ENCODE measurements at places on chromosomes 6 and 20.
A peak's percentile ranks its signal among the peaks of the same experiment; 100 is the strongest.

DNA sequence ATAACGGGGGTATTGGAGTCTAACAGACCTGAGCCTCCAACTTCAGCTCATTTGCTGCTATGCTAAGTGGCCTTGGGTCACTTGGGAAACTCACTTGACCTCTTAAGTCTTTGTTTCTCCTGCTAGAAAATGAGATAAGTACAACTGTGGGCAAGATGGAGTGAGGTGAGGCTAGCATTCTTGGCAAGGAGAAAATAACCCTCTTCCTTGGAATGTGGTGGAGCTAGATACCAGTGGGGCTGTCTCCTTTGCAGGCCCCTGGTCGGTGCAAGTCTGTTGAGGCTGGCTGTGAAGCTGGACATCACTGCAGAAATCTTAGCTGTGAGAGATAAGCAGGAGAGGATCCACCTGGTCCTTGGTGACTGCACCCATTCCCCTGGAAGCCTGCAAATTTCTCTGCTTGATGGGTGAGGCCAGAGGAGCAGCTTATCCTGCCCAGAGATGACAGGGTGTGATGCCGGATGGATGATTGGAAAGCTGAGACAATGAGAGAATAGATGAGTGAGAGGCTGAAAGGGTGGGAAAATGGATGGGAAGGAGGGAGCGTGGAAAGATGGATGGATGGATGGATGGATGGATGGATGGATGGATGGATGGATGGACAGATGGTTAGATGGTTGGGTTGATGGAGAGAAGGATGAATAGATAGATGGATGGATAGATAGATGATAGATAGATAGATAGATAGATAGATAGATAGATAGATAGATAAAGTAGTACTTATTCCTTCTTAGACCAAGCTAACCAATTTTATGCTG is 4.4 kb downstream of the BPIFA1 start:
- no peak for DNase-seq

DNA sequence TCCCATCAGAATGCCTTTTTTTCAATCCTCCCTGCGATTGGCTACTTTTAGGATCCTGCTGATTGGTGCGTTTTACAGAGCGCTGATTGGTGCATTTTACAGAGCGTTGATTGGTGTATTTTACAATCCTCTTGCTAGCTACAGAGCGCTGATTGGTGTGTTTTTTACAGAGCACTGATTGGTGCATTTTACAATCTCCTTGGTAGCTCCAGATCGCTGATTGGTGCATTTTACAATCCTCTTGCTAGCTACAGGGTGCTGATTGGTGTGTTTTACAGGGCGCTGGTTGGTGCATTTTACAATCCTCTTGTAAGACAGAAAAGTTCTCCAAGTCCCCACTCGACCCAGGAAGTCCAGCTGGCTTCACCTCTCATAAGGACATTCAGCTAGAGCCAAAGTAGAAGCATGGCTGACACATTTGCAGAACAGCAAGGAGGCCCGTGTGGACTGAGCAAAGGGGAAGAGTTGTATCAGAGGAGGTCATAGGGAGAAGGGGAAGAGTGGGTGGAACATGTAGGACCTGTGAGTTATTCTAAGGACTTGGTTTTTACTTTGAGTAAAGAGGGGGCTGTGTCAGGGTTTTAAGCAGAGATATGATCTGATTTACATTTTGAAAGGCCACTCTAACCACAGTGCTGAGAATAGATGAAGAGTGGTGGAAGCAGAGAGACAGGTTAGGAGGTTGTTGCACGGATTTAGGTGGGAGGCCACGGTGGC is 2.6 kb downstream of the ALDH5A1 start:
- no peak for DNase-seq

- DNase-seq, result no peak
Measured at GRCh38 chr6:118581489-118581959, 33.4 kb downstream of the PLN start.

DNA sequence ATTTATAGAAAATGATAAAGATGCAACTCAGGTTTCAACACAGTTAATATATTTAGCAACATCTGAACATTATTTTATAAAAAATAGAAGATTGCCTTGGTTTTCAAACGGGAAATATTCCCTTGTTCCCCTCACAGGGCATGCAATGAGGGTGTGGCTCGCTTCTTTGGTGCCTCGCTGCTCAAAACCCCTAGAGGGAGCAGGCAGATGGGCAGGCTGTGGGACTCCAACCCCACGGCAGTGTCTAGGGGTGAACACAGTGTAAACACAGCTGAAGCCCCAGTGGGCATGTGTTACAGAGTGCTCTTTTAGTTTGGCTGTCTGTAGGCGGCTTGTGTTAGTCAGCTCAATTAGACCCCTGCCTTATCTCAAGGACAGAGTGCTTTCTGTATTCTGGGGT is 560.8 kb upstream of the IMPG1 start:
- no peak for DNase-seq

GRCh38 chr6:42239333-42239732 is 21.7 kb upstream of the MRPS10 start:
- no peak for DNase-seq

GRCh38 chr20:24328901-24329300 is 140.5 kb upstream of the SYNDIG1 start:
- DNase-seq, result no peak

GRCh38 chr6:48613231-48613949 is 502.4 kb upstream of the PTCHD4 start:
- DNase-seq, result no peak

- DNase-seq, result no peak
Measured at GRCh38 chr20:19828232-19828631, 70.2 kb downstream of the RIN2 start.

DNA sequence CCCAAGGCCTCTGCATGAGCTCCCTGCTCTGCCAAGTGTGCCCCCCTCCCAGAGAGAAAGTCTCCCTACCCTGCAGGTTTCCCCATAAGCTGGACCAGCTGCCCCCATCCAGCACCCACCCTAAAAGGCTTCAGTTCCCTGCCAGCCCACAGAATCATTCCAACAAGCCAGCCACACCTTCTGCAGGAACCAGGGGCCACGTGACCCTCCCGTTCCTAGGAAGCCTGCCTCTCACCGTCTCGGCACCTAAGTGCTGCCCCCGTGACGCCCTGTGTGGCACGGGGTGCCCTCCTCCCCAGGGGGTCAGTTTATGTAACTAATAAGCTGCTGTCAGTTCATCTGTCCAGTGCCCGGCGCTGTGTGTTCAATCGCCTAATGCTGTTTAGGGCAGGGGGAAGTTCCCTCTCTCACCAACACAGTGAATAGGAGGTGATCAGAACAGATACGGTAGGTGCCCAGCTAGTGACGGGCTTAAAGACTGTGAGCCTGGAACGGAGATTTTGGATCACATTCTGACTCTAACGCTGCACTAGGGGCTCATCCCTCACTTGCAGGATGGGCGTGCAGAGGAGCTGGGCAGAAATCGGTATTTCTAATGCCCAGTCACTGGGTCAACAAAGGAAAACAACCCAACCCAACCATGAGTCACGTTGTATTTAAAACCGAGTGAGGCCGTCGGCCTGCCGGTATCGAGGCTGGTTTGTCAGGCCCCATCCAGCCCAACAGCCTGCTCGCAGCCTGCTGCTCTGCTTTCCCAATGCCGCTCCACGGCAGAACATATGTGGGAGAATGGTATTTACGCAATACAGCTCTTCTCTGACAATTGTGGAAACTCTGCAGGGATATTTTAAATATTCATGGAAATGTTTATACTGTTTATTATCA is 56.0 kb downstream of the RAMACL start:
- DNase-seq, result no peak

DNA sequence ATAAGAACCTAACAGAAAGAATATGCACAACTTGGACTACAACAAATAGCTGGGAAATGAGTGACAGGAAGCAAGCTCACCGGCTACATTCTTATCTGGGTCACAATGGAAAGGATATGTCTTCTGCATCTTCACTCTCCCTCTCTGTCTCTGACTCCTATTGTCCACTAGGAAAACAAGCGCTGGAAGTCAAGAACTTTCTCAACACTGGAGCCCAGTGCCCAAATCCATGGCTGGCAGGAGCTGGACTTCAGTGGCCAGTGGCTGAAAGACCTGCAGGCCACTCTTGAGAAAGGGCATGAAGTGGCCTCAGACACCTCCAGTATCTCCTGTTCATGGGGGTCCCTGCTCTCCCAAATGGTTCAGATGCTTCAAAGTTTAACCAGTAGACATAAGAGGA is 62.0 kb downstream of the FAM50B start:
- DNase-seq, result peak; percentile 69

DNA sequence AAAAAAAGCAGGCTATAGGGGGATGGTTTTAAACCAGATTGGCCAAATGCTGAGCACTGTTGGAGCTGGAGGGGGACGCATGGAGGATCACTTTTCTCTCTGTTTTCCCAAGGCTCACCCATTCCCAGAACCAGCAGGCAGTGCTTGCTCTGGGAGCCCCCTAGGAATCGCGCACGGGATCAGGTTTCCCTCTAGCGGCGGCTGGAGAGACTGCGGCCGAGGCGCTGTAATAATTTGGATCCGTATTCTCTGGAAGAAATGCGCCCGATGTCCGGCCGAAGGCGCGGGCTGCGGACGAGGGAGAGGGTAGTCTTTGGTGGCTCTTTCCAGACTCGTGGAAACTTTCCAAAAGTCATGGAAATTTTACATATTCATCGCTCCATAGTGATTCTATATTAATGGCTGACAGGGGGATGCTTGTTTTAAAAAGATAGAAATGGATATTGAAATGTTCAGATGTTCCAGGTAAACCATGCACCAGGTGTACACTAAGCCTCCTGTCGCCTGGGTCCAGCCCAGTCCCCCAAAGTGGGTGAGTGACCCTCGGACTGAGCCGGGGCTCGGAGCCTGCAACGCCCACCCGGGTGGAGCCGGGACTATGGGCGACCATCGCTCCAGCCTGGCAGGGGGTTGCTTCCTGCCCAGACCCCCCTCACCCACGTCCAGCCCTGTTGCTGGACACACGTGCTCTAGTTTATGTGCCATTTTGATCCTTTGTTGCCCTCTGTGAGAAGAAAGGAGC is 78.7 kb upstream of the PHACTR3 start:
- peak; percentile 86 for DNase-seq

- no peak for DNase-seq
Measured at GRCh38 chr20:33386673-33387072, 14.6 kb downstream of the CDK5RAP1 start.

DNA sequence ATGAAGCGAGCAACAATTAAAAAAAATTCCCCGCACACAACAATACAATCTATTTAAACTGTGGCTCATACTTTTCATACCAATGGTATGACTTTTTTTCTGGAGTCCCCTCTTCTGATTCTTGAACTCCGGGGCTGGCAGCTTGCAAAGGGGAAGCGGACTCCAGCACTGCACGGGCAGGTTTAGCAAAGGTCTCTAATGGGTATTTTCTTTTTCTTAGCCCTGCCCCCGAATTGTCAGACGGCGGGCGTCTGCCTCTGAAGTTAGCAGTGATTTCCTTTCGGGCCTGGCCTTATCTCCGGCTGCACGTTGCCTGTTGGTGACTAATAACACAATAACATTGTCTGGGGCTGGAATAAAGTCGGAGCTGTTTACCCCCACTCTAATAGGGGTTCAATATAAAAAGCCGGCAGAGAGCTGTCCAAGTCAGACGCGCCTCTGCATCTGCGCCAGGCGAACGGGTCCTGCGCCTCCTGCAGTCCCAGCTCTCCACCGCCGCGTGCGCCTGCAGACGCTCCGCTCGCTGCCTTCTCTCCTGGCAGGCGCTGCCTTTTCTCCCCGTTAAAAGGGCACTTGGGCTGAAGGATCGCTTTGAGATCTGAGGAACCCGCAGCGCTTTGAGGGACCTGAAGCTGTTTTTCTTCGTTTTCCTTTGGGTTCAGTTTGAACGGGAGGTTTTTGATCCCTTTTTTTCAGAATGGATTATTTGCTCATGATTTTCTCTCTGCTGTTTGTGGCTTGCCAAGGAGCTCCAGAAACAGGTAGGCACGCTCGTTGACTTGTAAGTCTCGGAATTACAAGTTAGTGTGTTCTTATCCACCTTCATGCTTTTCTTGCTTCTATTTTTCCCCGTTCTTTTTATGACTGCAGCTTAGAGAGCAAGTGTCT is at the start of gene EDN1:
TSS of gene EDN1 (plus strand) at position 429 of the 888 bp plus-strand sequence. CDS start at position 698, 269 bp downstream.
- peak; percentile 94 for DNase-seq

- no peak for DNase-seq
Measured at GRCh38 chr6:166032366-166033200, 135.1 kb downstream of the TBXT start.

- peak; percentile 74 for DNase-seq
Measured at GRCh38 chr20:25460566-25461280, 53.2 kb downstream of the GINS1 start.

DNA sequence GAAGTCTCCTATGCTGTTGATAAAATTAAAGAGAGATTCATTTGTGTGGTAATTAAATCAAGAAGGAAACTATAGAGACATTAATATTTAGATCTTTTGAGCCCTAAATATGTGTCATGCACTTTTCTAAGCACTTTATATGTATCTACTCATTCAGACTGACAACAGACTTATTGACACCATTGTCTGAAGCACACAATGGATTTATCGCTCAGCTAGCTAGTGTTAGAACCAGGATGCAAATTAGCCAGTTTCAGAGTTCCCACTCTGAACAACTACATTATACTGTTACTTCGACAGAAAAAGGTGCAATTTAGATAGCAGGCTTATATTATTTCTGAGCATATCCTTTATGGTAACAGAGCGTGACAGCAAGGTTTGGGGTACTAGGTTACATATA is 27.7 kb upstream of the KIAA0408 start:
- no peak for DNase-seq

DNA sequence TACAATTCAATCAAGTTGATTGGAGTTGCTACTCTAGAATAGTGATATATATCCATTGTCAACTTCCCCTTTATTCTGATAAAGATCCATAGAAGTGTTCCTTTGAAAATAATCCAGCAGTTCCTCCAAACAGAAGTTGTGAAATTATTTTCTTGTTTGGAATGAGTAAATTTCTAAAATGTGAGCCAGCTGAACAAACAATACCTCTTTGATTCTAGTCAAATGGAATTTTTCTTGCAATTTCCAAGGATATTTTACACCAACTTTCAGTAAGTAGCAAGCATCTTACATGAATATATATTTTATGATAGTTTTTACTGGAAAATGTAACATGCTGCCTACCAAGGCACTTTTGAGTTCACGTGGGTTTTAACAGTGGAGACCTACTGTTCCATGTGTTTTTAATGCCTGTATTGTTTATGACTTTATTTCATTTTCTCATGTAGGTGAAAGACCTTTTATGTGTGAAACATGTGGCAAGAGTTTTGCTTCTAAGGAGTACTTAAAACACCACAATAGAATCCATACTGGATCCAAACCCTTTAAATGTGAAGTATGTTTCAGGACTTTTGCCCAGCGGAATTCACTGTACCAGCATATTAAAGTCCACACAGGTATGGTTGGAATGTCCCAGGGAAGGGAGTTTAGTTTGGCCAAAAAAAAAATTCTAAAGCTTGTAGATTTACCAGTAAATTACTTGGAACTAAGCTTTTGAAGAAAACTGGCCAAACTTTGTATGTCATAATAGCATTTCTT is 6.5 kb downstream of the GZF1 start:
- no peak for DNase-seq

DNA sequence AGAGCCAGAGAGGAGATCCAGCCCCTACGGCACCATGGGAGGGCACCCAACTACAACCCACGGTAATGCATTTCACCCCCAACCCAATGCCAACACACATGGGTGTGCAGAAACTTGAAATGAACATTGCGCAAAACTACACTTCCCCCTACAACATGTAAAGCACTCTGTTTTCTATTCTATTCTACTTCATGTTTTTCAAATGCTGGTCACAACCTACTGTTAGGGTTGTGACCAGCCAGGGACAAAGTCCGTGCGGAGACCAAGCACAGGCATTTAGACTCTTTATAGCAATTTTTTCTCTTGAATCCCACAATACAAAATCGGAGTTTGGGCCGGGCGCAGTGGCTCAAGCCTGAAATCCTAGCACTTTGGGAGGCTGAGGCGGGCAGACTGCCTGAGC is 90.6 kb downstream of the MRPL14 start:
- no peak for DNase-seq

GRCh38 chr6:165439928-165440554 is 130.6 kb upstream of the C6orf118 start:
- DNase-seq, result no peak
